ENCODE measurements at places on chromosomes 2 and 18.

DNA sequence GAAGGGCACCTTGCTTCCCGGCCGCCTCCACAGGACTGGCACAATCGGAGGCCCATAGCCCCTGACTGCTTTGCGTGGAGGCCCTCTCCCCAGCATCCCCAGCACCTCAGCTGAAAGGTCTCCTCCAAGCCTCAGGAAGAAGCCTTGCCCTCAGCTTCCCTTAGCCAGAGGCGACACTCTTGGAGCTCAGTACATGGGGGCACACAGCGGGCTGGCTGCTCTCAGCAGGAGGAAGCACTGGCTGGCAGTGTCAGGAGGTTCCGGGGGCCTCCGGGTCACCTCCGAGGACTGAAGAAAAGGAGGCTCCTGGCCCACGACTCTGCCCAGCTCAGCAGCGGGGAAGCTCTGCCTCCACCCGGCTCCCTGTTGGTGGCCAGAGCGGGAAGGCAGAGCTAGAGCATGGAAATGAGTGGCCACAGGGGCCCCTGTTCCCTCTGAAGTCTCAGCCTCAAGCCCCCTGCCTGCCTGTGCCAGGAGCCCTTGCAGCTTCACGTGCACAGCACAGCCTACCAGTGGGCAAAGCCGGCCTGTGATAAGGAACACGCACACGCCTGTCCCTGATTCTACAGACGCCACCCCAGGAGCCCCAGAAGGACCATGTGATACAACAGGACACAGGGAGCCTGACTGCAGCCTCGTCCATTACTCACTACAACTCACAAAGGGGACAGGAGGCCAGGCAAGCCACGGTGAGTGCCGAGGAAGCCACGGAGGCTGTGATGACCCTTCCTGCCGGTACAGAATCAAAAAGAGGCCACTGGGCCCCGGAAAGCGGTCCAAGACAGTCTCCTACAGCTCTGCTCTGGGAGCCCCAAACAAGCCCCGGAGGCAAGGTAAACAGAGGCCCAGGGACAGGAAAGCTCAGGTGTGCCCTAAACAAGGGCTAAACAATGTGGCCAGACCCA, 15.5 kb downstream of the HDAC4 start:
- peaks cover 10% of the 10 kb centered on the region for H3K36me3 ChIP-seq
- DNase-seq = no peak
- no peaks in the 10 kb centered on the region for H3K27me3 ChIP-seq
- H3K27ac ChIP-seq = no peak overlapping the region

- peak overlapping the region; percentile 32 for H3K27ac ChIP-seq
- peaks cover 23% of the 10 kb centered on the region for H3K4me1 ChIP-seq
- H3K4me3 ChIP-seq = no peak overlapping the region
- no peaks in the 10 kb centered on the region for H3K27me3 ChIP-seq
Observed at GRCh38 chr2:54638774-54639187, 84.7 kb upstream of the EML6 start.

GRCh38 chr18:36843784-36844183, 14.9 kb downstream of the KIAA1328 start:
- peaks cover 31% of the 10 kb centered on the region for H3K36me3 ChIP-seq
- H3K4me1 ChIP-seq = peaks cover 9% of the 10 kb centered on the region
- H3K27me3 ChIP-seq = no peaks in the 10 kb centered on the region
- DNase-seq = no peak
- no peak overlapping the region for H3K4me3 ChIP-seq

GRCh38 chr2:16933355-16933754, 267.7 kb upstream of the CYRIA start:
- H3K36me3 ChIP-seq = no peaks in the 10 kb centered on the region
- H3K4me3 ChIP-seq = no peak overlapping the region
- H3K4me1 ChIP-seq = no peaks in the 10 kb centered on the region
- no peaks in the 10 kb centered on the region for H3K27me3 ChIP-seq
- no peak overlapping the region for H3K27ac ChIP-seq

All from activated CD8-positive, alpha-beta T cell treated with anti-CD3 and anti-CD28 coated beads, Interleukin-2, amount 10 ng/mL, durations not matched to agents 7 days and 5 days (primary cell).